Ecto neural progenitor cell (in vitro differentiated cells): ENCODE measurements at places on chromosomes 5 and 9.
A peak's percentile ranks its signal among the peaks of the same experiment; 100 is the strongest.

DNA sequence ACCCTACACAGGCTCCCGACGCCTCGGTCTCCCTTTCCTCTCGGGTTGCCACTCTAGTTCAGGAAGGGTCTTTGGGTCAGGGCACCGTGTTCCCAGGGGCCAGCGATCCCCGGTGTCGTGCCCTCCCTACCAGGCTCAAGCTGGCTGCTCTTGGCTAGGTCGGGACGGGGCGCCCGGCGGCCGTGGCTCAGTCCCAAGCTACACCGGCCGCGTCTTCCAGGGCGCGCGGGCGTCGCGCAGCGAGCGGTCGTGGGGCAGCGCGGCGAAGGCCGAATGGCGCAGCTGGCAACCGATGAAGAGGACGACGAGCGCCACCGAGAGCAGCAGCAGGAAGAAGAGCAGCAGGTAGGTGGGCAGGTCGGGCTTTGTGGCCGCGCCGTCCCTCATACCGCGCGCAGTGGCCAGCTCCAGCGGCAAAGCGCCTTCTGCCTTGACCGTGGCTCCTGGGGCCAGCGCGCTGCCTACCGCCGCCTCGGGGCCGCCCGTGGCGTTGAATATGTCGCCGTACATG lies 892 bp downstream of the SMIM32 start:
- DNase-seq: no peak

- DNase-seq: no peak
Measured at GRCh38 chr9:5848372-5848882, 15.5 kb upstream of the ERMP1 start.

- no peak for DNase-seq
Measured at GRCh38 chr5:131413605-131414559, 150.0 kb downstream of the CDC42SE2 start.

GRCh38 chr5:56825222-56825824 lies 10.0 kb downstream of the MAP3K1 start:
- no peak for DNase-seq

GRCh38 chr5:91245871-91246270 lies 137.2 kb downstream of the ARRDC3 start:
- no peak for DNase-seq

DNA sequence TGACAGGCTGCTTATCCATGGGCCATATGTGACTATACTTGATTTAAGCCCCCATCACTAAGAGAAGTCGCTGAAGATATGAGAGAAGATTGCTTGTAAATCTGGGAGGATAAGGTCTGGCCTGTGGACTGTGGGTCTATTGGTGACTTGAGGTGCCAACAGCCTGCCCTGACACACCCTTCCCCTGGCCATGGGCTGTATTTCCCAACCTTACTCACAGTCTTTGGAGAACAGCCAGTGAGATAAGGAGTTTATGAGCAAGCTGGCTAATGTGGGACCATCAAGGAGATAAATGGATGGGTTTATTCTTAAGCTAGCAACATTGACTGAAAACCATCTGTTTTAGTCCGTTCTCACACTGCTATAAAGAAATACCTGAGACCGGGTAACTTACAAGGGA lies 231.3 kb downstream of the ZSWIM6 start:
- no peak for DNase-seq

- no peak for DNase-seq
Measured at GRCh38 chr5:31148959-31149475, 44.5 kb upstream of the CDH6 start.

DNA sequence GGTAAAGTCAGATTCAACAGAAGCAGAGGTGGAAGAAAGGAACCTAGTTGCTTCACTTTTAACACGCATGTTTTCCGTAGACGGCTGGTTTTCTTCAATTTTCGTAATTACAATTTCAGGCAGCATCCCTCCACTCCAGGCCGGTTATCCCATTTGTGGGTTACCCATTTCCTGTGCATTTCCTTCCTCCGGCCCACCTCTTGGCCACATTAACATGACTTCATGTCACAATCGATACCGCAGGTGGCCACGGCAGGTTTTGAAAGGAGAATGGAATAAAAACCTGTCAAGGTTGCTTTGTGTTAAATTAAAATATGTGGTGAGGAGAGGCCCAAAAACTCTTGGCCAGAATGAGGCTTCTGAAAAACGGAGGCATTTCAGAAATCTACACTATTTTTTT lies 130.2 kb downstream of the PCSK5 start:
- DNase-seq: no peak

GRCh38 chr9:32264170-32264864 lies 120.1 kb upstream of the ACO1 start:
- peak; percentile 55 for DNase-seq
